ENCODE measurements at places on chromosomes 13 and 19.

DNA sequence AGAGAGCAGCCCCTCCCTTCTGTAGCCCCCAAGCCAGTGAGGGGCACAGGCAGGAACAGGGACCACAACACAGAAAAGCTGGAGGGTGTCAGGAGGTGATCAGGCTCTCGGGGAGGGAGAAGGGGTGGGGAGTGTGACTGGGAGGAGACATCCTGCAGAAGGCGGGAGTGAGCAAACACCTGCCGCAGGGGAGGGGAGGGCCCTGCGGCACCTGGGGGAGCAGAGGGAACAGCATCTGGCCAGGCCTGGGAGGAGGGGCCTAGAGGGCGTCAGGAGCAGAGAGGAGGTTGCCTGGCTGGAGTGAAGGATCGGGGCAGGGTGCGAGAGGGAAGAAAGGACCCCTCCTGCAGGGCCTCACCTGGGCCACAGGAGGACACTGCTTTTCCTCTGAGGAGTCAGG is 4.2 kb downstream of the KLK3 start:
- no peak for DNase-seq

- no peak for DNase-seq
These were observed 123.0 kb downstream of the SLC7A1 start for GRCh38 chr13:29472332-29472961.

DNA sequence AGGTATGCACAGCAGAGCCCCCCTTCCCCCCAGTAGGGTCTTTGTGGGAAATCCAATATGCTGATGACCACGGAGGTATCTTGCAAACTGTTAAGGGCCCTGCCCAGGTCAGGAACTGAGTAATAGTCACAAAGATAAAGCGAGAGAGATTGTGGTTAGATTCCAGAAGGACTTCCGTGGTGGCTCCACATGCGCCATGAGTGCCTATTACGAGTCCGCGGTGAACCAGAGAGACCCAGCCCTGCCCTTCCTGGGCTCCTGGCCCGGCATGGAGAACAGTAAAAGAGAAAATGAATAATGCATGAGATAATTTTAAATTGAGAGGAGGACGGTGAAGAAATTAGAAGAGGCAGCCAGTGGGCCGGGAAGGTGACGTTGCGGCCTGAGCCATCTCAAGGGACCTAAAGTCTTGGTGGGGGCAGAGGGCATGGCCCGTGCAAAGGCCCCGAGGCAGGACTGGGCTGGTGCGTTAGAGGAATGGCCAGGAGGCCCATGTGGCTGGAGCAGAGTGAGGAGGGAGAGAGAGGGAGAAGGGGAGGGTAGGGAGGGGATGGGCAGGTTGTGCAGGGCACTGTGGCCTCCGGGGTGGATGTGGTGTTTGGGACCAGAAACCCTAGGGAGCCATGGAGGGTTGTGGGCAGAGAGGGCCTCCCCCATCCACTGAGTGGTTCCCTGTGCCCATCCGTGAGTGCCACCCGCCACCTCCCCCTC is 46.6 kb upstream of the NFIC start:
- DNase-seq, result no peak

- DNase-seq, result no peak
These were observed 69.7 kb upstream of the UBL3 start for GRCh38 chr13:29920025-29920643.

DNA sequence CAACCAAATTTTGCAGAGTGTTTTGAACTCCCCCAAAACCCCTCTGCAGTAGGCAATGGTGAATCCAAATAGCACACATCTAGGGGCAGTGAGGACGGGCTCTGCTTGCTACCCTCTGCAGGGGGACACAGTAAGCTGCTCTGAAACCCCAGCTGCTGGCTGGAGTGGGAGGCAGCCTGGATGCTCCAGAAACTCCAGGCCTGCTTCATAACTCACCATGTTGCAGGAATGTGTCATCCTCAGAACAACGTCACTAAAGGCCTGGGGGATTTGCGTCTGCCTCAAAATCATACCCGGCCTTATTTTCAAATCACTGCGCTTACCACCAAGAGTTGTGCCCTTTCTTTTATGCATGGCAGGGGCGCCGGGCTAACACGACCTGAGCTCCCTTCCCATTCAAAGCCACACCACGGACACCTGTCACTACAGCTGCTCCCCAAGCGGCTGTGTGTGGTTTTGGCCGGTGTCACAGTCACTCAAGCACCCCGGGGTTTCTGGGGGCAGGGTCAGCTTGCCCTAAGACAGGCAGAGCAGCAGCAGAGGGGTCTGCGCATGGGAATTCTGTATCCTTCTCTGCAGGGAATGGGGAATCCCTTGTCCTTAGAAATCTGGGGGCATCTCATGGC is 93.9 kb downstream of the TSHZ3 start:
- DNase-seq, result no peak

DNA sequence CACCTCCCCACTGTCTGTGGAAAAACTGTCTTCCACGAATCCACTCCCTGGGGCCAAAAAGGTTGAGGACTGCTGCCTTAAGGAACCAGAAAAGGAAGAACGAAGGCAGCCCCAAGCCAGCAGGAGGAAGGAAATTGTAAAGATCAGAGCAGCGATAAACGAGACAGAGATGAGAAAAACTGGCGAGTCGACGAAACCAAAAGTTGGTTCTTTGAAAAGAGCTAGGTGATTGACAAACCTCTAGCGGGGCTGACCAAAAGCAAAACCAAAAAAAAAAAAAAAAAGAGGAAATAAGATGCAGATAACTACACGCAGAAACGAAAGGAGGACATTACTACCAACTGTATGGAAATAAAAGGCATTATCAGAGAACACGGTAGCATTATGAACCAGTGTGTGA is 76.9 kb downstream of the GADD45B start:
- no peak for DNase-seq

DNA sequence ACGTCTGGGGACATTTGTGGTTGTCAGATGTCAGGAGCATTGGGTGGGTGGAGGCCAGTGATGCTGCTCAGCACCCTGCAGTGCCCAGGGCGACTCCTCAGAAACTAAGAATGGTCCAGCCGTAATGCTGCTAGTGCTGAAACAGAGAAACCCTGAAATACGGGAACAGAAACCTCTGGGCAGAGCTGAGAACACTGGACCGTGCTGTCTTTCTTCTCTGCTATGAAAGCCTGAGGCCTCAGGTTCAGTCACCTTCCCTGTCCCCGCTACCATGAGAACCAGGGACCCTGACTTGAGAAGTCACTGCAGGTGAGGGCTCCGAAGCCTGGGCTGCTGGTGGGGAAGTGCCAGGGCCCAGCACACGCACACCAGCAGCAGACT is 13.4 kb downstream of the CAPS start:
- DNase-seq, result no peak

- DNase-seq, result no peak
These were observed 75.0 kb downstream of the TEX26 start for GRCh38 chr13:31007417-31007816.

- no peak for DNase-seq
These were observed 2.0 kb downstream of the USPL1 start for GRCh38 chr13:30619731-30620130.

DNA sequence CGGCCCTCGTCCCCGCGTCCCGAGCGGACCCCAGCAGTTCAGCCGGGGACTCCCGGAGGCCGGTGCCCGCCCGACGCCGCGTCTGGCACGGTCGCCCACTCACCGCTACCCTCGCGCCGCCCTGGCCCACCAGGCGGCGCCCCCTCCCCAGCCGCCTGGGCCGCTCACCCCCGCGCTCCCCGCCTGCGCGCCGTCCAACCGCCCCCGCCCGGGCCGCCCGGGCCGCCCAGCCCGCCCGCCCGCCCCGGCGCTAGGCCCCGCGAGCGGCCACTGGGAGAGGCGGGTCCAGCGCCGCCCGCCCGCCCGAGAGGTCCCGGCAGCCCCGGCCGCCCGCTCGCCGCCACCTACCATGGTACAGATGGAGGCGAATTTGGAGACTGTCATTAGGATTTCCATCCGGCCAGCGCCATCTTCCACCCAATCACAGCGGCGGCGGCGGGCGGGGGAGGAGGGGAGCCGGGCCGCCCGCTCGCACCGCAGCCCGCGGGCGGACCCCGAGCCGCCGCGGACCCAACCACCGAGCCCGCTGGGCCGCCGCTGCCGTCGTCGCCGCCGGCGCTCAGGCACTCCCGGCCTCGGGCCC is at the start of gene USP12:
USP12 (minus strand) TSS at position 568 of the 583 bp plus-strand sequence; CDS start at position 396, 172 bp downstream.
- no peak for DNase-seq

GRCh38 chr13:21015284-21015683 is 46.1 kb downstream of the LATS2 start:
- DNase-seq, result no peak

DNA sequence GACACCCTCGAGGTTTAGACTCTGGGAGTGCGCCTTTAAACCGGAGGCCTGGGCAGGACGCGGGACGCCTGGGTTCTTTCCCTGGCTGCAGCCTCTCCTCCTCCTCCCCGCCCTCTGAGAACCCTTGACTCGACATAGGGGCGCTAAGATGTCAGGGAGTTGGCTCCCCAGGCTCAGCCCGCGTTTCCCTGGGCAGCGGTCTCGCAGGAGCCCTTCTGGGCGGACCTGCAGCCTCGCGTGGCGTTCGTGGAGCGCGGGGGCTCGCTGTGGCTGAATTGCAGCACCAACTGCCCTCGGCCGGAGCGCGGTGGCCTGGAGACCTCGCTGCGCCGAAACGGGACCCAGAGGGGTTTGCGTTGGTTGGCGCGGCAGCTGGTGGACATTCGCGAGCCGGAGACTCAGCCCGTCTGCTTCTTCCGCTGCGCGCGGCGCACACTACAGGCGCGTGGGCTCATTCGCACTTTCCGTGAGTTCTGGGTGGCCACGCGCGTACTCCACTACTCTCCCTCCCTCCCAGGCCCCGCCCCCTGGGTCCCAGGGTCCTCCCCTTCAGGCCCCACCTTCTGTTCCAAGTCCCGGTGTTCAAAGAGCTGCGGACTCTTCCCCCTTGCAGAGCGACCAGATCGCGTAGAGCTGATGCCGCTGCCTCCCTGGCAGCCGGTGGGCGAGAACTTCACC is 1.3 kb downstream of the ICAM5 start:
- DNase-seq, result no peak

- no peak for DNase-seq
These were observed 1.9 kb downstream of the RAB11B start for GRCh38 chr19:8392017-8392591.

DNA sequence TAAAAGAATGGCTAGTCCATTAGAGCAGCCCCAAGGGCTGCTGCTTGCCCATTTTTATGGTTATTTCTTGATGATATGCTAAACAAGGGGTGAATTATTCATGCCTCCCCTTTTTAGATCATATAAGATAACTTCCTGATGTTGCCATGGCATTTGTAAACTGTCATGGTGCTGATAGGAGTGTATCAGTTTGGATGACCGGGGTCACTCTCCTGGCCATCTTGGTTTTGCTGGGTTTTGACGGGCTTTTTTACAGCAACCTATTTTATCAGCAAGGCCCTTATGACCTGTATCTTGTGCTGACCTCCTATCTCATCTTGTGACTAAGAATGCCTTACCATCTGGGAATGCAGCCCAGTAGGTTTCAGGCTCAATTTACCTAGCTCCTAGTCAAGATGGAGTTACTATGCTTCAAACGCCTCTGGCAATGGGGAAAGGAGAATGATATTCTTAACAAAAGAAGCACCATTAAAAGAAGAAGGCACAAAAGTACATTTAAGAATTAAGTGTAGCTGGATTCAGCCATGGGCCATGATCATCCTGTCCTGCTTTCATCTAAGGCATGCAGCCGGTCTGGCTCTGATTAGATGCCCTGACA is 1156.0 kb downstream of the PCDH9 start:
- no peak for DNase-seq

DNA sequence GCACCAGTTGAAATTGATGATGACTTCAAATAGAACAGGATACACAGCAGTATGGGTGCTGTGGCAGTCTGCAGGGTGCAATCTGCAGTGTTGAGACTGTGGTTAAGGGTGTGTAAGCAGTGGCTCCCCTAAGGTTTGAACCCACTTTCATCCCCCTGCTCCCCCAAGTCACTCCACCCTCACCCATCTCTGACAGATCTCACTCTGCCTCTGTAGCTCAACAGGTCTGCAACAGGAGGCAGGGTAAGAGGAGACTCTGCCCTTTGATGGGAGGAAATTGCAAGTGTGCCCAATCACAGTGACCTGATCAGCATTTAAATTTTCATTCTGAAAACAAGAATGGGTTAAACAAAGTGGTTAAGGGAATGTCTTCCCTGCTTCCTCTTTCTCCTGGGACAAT is 92.4 kb downstream of the DCT start:
- DNase-seq, result no peak

GRCh38 chr19:39934584-39935363 is at the start of gene FCGBP:
Gene FCGBP, minus strand, starts transcription at chr19:39934634.
- no peak for DNase-seq

- DNase-seq, result no peak
These were observed 40.2 kb downstream of the SMIM24 start for GRCh38 chr19:3440082-3440481.

DNA sequence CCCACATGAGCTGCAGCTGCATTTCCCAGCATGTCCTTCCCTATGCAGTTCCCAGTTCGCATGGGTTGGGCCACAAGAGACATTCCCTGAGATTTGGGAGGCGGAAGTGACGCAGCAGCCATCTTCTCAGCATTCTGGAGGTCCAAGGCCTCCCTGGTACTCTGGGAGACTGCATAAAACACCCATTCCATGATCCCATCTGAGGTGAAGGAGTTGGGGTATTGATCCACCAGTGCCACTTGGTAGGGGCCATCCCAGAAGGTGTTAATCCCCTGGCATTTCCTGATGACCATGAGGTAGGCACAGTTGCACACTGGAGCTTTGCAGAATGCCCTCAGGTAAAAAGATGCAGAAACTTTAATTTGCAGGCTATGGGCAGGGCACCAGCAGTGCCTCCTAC is 25.4 kb downstream of the POP4 start:
- no peak for DNase-seq

GRCh38 chr19:46392837-46393236 is 20.5 kb downstream of the CCDC8 start:
- no peak for DNase-seq

GRCh38 chr19:29454109-29454508 is 71.7 kb upstream of the VSTM2B start:
- DNase-seq, result no peak

- DNase-seq, result no peak
These were observed 796 bp downstream of the ZNF304 start for GRCh38 chr19:57351867-57352266.

GRCh38 chr13:40682449-40683240 is 16.2 kb upstream of the FOXO1 start:
- no peak for DNase-seq

DNA sequence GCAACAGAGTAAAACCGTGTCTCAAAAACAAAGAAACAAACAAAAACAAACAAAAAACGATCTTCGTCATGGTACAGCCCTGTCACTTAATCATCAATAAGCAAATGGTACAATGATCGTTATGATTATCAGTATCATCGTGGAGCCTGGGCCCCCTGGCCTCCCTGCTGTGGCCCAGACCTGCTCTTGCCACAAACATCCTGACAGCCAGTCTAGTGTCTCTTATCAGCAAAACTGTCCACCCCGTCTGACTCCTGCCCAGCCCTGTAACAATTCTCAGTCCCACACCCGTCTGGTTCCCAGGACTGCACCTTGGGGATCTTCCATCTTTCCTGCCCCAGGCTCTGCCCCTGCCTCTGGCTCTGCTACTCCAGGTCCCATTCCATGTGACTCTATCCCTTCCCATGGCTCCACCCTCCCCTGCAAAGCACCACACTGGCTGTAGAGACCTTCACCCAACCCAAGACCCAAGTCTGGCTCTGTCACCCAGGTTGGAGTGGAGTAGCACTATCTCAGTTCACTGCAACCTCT is 5.7 kb downstream of the ZNF653 start:
- DNase-seq, result no peak

Measured in left hindlimb (tissue), 1 donor.